GM12878 (cell line): ENCODE measurements at places on chromosomes 2 and 18. TPM values are rescaled to one million over a fixed set of nuclear protein-coding genes. Genes with fewer than 3 reads are reported as not detected.
A peak's percentile ranks its signal among the peaks of the same experiment; 100 is the strongest.

DNA sequence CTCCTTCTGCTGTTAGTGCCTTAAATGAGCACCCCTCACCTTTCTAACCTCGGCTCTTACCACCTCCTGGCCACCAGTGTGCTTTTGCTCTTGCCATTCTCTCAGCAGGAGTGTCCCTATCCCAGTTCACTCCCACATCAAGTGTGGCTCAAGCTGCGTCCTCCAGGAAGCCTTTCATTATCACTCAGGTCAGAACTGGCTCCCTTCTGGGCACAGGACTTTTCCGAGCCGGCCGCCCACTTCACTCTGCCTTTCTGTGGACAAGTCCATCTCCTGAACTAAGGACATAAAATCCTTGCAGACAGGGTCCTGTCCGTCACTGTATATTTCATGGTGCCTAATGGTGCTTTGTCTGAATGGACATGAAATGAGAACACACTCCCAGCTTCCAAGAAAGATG is 15.6 kb downstream of the TMEM127 start:
- peaks cover 28% of the 10 kb centered on the region for H3K36me3 ChIP-seq
- H3K27ac ChIP-seq: no peak overlapping the region
- no peak overlapping the region for H3K4me3 ChIP-seq
- no peak for DNase-seq

DNA sequence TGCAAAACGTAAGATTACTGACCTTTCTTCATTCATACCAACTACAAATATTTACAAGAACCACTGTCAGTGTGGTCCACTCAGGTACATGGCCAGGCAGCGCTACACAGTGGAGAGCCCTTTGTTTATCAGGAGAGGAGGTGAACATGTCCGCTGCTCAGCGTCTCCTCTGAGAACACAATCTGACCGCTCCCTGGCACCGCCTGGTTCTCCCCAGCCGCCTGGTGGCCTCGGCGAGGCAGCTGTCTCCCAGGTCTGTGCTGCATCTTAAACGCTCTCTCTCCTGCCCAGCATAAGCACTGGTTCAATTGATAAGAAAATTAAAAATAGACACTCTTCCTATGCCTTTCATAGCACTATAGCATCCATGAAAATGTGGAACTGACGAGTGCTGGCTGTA is 146.8 kb upstream of the PXDN start:
- no peaks in the 10 kb centered on the region for H3K4me1 ChIP-seq
- H3K27me3 ChIP-seq: no peaks in the 10 kb centered on the region
- H3K4me3 ChIP-seq: no peak overlapping the region
- H3K27ac ChIP-seq: no peak overlapping the region
- H3K36me3 ChIP-seq: no peaks in the 10 kb centered on the region

- no peaks in the 10 kb centered on the region for H3K27me3 ChIP-seq
- H3K4me1 ChIP-seq: peaks cover 17% of the 10 kb centered on the region
- no peaks in the 10 kb centered on the region for H3K36me3 ChIP-seq
- no peak overlapping the region for H3K27ac ChIP-seq
Observed at GRCh38 chr2:201906777-201907562, 100.6 kb downstream of the CDK15 start.

DNA sequence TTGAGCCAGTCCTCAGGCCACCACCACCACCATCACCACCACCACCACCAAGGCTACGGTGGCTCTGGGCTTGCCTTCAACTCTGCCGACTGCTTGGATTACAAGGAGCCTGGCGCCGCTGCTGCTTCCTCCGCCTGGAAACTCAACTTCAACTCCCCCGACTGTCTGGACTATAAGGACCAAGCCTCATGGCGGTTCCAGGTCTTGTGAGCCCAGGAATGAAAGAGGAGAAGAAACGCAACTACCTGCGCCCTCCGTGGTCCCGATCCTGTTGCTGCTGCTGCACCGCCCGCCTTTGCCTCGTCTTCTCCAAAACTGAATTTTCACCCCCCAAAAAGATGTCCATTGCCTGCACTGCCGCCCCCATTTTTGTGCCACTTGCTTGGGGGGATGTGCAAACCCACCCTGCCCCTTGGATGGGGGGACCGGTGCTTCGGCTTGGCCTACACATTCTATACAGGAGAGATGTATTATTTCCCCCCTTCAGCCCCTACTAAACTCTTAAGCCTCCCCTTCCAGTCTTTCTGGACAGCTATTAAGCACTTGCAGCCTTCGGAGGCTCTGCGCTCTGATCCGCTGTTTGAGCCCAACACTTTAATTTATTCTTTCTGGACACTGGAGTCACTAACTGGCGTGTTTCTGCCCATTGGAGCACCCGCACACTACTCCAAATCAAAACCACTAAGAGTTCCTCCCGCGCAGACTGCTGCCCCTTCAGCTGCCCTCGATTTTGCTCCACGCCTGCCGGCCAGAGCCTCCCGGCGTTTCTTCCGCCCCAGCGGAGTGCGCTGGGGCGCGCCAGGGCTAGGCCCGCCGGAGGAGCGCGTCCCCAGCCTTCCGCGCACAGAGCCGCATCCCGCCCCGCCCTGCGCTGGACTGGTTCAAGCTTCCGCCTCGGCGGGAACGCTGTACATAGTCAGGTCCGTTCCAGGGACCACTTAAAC is 5.7 kb downstream of the OTX1 start:
- no peak for DNase-seq
- peak overlapping the region; percentile 26; the same call in 1 of the 2 replicates for H3K4me3 ChIP-seq
- peaks cover 9% of the 10 kb centered on the region; the same call in 1 of the 2 replicates for H3K4me1 ChIP-seq
- no peaks in the 10 kb centered on the region for H3K36me3 ChIP-seq
- H3K27me3 ChIP-seq: peaks cover 21% of the 10 kb centered on the region

DNA sequence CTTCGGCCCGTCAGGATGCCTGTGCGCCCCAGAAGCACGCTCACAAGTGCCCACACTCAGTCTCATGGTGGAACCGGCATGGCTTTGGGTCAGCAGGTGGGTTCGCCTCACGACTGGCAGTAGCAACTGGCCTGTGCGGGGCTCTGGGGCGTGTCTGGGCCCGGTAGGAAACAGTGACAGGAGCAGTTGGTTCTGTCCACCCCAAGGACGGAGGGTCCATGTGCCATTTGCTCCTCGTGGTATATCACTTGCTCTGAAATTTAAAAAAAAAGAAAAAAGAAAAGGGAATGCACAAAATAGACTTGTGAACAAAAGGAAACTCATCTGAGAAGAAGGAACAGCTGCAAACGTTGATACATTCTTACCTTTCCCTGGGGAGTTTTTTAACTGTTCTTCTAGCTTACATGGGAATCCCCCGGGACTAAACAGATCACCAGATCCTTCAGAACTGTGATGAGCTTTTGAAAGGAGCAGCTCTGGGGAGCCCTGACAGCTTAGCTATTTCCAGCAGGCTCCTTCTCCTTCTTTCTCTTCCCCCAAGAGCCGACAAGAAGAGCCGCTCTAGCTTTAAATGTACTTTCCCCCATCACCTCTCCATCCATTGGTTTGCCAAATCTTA is 42.8 kb downstream of the TRAPPC12 start:
- no peaks in the 10 kb centered on the region for H3K27me3 ChIP-seq
- peak; percentile 27 for DNase-seq
- H3K4me3 ChIP-seq: no peak overlapping the region
- H3K27ac ChIP-seq: peak overlapping the region; percentile 45; the same call in 1 of the 2 replicates
- H3K4me1 ChIP-seq: peaks cover 12% of the 10 kb centered on the region
- H3K36me3 ChIP-seq: peaks cover 8% of the 10 kb centered on the region

GRCh38 chr2:2825516-2826208 is 494.6 kb upstream of the MYT1L start:
- no peaks in the 10 kb centered on the region for H3K4me1 ChIP-seq
- no peaks in the 10 kb centered on the region; the same call in 1 of the 2 replicates for H3K27me3 ChIP-seq
- DNase-seq: no peak
- no peak overlapping the region for H3K27ac ChIP-seq
- no peaks in the 10 kb centered on the region for H3K36me3 ChIP-seq
- no peak overlapping the region for H3K4me3 ChIP-seq

DNA sequence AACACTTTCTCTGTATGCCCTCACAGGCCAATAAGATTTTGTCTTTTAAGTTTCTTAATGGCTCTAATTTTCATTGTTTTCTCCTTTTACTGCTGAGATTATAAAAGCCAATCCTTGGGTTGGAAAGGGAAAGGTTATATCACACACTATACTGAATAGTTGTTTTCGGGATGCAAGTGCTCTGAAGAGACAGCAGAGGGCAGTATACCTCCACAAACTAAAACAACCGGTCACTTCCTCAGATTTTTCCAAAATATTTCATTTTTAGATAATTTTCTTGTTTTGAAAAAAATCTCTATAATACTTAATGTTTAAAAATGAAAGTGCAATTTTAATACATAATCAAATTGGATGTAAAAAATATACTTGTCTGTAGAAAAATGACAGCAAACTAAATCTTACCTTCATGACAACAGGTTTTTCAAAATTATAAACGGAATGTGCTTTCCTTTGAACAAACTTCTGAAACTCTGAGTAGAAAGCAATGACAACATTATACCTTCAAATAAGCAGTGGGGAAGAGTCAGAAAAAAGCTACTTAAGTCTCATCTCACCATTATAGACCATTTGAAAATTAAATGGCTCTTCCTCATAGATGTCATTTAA is 82.7 kb downstream of the ORC4 start:
- no peak overlapping the region for H3K4me3 ChIP-seq
- H3K36me3 ChIP-seq: no peaks in the 10 kb centered on the region
- no peaks in the 10 kb centered on the region for H3K4me1 ChIP-seq
- no peak for DNase-seq
- no peaks in the 10 kb centered on the region for H3K27me3 ChIP-seq

- H3K4me1 ChIP-seq: no peaks in the 10 kb centered on the region
- no peak overlapping the region for H3K4me3 ChIP-seq
- no peak for DNase-seq
- no peaks in the 10 kb centered on the region for H3K36me3 ChIP-seq
- peaks cover 2% of the 10 kb centered on the region; the same call in 1 of the 2 replicates for H3K27me3 ChIP-seq
Observed at GRCh38 chr2:219352448-219353023, 20.0 kb upstream of the RESP18 start.

GRCh38 chr2:33298233-33298632 is 178.2 kb upstream of the RASGRP3 start:
- H3K27me3 ChIP-seq: no peaks in the 10 kb centered on the region
- H3K4me1 ChIP-seq: no peaks in the 10 kb centered on the region
- no peak for DNase-seq
- H3K36me3 ChIP-seq: no peaks in the 10 kb centered on the region

DNA sequence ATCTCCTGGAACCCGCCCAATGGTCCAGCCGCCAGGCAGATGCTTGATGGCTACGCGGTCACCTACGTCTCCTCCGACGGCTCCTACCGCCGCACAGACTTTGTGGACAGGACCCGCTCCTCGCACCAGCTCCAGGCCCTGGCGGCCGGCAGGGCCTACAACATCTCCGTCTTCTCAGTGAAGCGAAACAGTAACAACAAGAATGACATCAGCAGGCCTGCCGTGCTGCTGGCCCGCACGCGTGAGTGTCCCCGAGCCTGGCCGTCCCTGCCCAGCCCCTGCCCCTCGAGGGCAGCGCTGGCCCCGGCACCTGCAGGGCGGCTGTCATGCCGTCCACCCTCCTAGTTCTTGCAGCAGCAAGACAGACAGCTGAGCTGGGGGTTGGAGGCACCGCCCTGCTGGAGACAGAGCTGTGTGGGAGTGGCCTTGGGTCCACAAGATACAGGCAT is 36.7 kb downstream of the MTERF4 start:
- no peaks in the 10 kb centered on the region; the same call in 1 of the 2 replicates for H3K27me3 ChIP-seq
- H3K4me3 ChIP-seq: no peak overlapping the region
- no peaks in the 10 kb centered on the region for H3K4me1 ChIP-seq
- H3K27ac ChIP-seq: no peak overlapping the region
- H3K36me3 ChIP-seq: no peaks in the 10 kb centered on the region
- no peak for DNase-seq

DNA sequence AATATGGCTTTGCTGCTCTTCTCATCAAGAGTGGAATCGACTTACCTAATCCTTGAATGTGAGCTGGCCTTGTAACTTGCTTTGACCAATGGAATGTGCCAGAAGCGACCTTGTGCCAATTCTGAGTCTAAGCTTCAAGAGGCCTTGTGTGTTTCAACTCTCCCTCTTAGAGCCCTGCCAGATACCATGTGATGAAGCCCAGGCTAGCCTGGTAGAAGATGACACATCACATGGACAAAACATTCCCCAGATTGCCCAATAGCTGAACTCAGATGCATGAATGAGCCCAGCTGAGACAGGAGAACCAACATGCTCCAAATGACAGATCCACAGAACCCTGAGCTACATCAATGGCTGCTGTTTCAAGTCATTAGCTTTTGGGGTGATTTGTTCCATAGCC is 4.2 kb upstream of the KLHL14 start:
- no peaks in the 10 kb centered on the region for H3K36me3 ChIP-seq
- no peaks in the 10 kb centered on the region for H3K4me1 ChIP-seq
- peaks cover 8% of the 10 kb centered on the region for H3K27me3 ChIP-seq
- DNase-seq: no peak
- no peak overlapping the region for H3K27ac ChIP-seq
- H3K4me3 ChIP-seq: no peak overlapping the region

- H3K36me3 ChIP-seq: no peaks in the 10 kb centered on the region
- H3K4me1 ChIP-seq: no peaks in the 10 kb centered on the region
- no peak overlapping the region for H3K27ac ChIP-seq
Observed at GRCh38 chr2:186883666-186884065, 34.7 kb upstream of the ZSWIM2 start.

DNA sequence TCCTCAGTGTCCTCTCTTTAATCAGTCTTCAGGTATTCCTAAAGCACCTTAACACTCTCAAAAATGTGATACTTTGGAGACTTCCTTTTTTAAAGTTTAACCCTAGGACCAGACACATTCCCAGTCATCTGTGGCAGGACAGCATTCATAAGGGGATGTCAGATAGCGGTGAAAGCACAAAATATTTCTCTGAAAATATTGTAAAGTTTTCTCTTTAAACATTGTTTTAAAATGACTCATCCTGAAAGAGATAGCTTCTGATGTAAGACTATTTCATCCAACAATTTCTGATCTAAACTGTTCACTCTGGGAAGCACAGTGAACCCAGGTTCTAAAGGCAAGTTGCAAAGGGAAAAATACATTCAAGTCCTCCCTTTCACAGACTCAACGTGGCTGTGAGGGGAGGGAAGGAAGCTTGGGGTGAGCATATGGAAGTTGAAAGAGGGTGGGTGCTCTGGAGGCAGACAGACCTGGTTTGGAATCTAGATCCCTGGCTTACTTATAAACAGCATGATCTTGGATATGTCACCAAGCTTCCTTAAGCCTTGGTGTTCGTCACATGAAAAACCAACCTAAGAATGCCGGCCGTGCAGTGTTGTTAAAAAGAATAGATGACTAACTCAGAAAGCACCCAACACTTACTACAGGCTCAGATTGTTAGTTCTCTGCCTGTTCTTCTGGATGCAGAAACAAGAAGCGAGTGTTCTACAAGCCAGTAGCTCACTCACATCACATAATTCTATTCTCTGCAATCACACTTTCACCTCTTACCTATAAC is 12.1 kb downstream of the GALNT14 start:
- peaks cover 2% of the 10 kb centered on the region for H3K36me3 ChIP-seq
- DNase-seq: no peak
- no peaks in the 10 kb centered on the region for H3K4me1 ChIP-seq
- no peak overlapping the region for H3K27ac ChIP-seq
- no peak overlapping the region for H3K4me3 ChIP-seq

- H3K27ac ChIP-seq: no peak overlapping the region
- no peaks in the 10 kb centered on the region for H3K4me1 ChIP-seq
- H3K4me3 ChIP-seq: no peak overlapping the region
- H3K27me3 ChIP-seq: peaks cover 12% of the 10 kb centered on the region
- no peaks in the 10 kb centered on the region for H3K36me3 ChIP-seq
- DNase-seq: no peak
Observed at GRCh38 chr2:15942711-15943345, 2.5 kb downstream of the MYCN start.

The PRKAG3 gene
- total RNA-seq: not detected in 2 replicates

The RBM44 gene
- total RNA-seq: 0.56 and 0.98 TPM in 2 replicates

The ACMSD gene
- not detected in 2 replicates for total RNA-seq
